ENCODE measurements at places on chromosomes 3 and 15.

DNA sequence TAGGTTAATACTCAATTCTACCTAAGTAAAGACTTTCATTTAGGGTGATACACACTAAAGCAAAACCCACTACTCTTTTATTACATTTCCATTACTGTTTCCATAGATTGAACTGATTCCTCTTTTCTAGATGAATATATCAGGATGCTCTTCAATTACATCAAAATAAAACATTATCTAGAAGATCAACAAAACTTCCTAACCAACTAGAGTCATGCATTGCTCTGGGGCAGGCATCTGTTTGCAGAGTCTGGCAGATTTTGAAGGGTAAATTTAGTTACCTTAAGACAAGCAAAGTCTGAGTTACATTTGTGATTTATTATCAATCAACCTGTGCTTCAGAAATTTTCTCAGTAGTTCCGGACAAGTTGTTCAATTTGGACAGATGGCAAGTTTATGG, 117.1 kb downstream of the NEK11 start:
- no peak for DNase-seq

GRCh38 chr3:114093596-114093995, 37.1 kb downstream of the QTRT2 start:
- DNase-seq: no peak

GRCh38 chr3:188133219-188133618, 20.7 kb upstream of the LPP start:
- DNase-seq: no peak

DNA sequence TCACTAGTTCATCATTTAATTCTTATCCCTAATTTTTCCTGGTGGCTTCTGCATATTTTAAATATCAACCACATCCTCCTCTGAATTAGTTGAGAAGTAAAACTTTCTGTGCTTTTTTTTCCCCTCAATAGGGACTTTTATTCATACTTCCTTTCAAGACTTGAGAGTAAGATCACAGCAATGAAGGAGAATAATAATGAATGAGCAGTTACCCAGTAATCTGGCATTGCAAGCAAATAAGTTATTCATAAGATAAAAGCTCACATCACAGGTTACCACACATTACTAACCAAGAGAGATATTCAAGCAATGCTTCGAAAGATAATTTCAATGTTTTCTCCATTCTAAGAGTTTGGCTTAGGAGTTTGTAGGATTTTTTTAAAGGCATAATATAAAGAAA, 50.3 kb downstream of the BTLA start:
- DNase-seq: no peak

DNA sequence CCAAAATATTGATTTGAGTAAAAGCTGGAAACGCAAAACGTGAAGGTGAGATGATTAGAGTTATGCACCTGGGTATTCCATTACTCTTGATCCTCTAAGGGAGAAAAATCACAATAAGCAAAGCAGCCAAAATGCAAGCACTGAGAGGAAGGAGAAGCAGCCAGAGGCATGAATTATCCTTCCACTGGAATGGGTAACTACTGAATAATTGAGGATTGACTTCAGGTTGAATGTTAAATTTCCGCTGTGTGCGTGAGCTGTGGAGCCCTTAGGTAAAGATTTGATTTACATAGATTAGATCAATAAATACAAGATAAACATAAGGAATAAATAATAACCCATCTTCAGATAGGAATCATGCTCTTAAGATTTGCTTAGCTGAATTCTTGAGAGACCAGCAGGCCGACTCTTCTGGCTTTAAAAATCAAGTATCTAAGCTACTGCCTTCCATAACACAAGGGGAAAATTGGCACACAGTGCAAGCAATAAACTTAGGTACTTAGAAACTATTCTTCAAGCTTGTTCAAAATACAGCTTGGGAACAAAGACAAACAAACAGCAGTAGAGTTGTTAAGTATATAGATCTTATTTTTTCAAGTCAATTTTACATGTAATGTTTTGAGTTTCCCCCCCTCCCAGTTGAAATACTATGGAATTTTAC, 1459.5 kb downstream of the ZPLD1 start:
- DNase-seq: no peak

DNA sequence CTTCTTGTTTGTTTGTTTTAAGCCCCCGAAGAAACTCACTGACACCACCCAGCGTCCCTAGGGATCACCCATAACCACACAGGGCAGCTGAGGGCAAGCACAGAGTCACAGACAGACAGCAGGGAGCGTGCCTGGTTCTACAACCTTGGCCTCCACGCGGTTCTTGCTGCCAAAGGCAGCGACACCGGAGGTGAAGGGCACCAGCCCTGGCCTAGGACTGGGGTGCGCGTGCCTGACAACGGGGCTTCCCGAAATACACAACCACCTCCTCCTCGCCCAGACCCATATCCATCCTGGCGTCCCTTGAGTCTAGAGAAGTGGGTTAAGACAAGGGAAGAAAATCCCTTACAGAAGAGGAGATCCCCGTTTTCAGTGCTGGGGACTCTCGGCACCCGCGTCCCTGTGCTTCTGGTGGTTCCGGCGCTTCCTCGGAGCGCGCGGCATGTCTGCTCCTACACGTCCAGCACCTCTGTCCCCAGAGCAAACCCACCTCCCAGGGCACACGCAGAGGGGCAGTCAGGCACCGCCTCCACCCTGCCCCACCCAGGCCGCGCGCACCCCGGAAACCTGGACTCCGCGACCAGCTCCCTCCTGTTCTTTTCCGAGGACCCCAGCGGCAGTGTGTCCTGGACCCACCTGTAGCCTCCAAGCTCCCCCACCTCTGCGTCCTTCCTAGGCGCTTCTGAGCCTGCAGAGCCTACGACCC, 911 bp downstream of the RFTN1 start:
- DNase-seq: no peak

DNA sequence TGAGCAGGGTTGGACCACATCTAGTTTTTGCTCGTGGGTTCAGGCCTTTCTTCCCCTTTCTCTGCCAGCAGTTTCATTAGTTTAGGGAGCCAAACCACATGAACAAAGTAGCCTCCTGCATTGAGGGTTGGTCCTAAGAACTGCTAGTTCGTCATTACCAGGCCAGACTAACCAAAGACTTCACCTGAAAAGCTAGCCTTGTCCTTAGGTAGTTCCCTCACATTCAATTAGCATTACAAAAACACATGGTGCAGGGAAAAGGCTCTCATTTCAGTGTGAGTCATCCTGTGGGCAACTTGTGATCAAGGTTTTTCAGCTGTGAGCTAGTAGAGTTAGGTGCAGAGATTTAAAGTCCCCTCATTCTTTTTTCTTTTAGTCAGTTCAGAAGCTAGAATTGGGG, 279.3 kb upstream of the CTNNB1 start:
- DNase-seq: no peak

DNA sequence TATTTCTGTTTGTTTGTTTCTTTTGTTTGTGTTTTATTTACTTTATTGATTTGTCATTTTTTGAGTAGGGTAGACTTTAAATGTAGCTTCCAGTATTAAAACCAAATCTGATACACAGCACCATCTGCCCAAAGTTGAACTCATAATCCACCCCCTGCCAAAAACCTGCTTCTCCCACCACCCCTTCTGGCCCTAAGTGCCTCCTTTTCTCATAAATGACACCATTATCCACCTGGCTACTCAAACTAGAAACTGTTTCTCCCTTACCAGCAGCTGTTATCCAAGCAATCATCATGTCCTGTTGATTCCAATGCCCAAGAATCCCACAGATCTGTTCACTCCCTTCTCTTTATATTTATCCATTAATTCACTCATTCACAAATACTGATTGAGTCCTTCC, 21.8 kb upstream of the PTX3 start:
- no peak for DNase-seq

DNA sequence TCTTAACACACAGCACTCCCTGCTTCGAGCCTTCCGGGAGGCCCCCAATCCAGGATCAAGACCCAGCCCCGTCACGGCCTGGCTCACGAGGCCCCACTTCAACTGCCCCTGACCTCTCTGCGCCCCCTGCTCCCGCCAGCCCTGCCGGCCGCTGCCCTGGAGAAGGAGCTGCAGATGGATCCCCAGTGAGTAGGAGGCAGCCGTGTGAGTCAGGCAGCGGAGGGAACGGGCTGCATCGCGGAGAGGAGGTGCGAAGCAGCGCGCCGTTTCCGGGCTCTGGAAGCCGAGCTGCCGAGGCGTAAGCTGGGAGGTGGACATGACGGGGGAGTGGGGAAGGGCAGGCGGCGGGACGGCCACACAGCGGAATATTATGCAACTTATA, 133.4 kb downstream of the TPRA1 start:
- DNase-seq: peak; percentile 49

- DNase-seq: no peak
Measured at GRCh38 chr3:116264546-116265319, 180.6 kb downstream of the LSAMP start.

- no peak for DNase-seq
Measured at GRCh38 chr15:65450556-65450955, 27.8 kb upstream of the IGDCC4 start.

- DNase-seq: no peak
Measured at GRCh38 chr3:116020495-116020894, 397.2 kb downstream of the GAP43 start.

DNA sequence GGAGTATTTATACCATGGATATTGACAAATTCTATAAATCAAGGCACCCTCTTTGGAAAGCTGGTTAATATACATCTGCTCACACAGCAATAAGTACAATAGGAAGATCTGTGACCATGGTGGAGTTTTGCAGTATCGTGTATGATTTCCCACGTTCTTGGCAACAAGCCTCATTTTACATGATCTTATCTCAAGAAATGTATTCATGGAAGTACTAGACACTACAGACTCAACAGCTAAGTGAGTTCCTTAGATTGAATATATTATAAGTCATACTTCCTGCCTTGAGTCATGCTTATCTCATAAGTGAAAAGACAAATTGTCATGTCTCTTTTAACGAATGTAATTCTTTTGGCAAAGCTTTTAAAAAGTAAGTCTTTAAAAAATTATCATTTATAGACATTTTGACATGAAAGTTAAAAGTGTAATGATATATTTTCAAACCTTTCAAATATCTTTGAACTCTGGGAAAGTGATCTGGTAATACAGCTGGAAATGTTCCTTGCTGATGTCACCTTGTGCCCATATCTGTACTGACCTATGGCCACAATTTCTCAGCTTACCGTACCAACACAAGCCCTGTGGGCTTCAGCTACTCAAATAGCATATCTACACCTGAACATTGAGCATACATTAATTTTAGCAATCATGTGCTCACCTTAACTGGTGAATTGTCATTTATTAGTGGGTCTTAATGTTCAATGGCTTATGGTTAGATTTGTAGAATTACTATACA, 130.3 kb upstream of the TMC3 start:
- no peak for DNase-seq

DNA sequence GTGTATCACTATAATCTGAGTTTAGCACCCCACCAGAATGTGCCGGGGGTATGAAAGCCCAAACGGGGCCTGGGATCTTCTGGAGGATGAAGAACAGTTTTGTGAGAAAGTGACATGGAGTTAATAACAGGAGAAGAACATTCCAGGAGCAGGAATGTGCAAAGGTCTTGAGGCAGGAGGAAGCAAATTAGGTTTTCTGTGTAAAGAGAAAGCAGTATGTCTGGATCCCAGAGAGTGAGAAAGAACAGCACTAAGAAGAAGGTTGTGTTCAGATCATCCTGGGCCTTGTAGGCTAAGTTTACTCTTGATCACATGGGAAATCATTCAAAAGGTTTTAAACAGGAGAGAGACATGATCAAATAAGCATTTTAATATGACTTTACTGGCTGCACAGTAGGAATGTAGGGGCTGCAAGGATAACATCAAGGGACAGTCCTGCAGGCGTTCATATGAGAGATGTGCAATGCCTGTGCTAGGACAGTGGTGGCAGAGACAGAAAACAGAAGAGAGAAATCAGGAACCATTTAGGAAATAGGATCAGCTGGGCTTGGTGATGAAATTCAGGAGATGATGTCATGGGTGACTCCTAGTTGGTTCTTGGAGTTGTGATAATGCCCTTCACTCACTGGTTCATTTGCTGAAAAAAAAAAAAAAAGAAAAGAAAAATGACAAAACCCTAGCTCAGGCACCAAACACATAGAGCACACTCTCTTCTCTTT, 113.5 kb downstream of the TNIK start:
- DNase-seq: no peak
